ENCODE measurements at places on chromosomes 16 and 17.

DNA sequence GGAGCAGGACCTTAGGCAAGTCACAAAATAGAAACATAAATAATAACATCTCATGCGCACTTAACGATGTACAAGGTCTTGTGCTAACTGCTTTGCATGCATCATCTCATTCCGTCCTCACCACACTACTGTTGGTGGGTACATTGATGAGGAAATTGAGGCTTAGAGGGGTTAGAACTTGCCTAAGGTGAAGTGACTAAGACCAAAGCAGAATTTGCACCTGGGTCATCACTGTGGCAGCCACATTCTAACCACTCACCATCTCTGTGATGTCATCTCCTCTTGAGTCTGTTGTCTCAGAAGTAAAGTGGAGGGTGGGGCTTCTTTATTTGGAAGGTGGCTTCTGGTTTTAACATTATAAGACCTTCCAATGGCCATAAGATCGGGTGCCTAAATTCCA lies 20.4 kb upstream of the TRIM25 start:
- no peak for DNase-seq

GRCh38 chr17:80838311-80839025 lies 153.2 kb upstream of the CHMP6 start:
- no peak for DNase-seq

DNA sequence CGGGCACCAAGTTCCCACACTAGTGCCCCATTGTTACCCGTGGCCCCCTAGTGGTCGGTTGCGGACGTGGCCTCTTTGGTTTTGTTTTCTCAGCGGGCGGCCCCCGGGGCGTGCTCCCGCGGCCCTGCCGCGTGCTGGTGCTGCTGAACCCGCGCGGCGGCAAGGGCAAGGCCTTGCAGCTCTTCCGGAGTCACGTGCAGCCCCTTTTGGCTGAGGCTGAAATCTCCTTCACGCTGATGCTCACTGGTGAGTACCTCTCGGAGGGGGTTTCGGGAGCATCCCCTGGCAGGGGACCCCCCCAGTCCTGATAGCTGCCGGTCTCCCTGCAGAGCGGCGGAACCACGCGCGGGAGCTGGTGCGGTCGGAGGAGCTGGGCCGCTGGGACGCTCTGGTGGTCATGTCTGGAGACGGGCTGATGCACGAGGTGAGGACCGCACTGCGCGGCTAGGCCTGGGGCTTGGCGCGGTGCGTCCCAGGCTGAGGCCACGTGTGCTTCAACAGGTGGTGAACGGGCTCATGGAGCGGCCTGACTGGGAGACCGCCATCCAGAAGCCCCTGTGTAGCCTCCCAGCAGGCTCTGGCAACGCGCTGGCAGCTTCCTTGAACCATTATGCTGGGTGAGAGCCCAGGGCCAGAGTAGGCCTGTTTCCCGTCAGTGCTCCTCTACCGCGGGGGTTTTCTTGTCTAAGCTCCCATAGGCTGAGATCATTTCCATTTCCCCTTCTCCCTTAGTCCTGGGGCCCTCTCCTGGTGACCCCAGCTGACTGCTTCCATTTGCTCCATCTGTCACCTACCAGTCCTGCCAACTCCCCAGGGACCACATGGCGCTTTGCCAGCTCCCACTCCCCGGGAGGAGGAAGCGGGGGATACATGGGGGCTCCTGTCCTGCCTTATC lies 1.7 kb downstream of the SPHK1 start:
- DNase-seq = peak; percentile 87

DNA sequence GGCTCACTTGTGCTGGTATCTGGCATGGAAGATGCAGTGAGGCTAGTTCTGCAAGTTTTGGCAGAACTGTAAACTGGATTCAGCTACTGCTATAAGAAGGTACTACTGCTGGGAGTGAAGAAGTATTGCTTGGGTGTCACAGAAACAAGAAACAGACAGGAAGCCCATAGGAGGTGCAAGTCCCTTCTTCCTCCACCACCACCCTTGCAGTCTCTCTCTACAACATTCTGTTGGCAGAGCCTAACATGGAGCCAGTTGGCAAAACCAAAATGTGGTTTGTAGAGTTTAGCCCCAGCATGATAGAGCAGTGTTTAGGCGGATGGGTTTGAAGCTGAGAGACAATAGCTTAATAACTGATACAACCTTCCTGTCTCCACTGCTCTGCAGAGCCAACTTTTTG lies 72.6 kb downstream of the NLK start:
- DNase-seq = no peak

DNA sequence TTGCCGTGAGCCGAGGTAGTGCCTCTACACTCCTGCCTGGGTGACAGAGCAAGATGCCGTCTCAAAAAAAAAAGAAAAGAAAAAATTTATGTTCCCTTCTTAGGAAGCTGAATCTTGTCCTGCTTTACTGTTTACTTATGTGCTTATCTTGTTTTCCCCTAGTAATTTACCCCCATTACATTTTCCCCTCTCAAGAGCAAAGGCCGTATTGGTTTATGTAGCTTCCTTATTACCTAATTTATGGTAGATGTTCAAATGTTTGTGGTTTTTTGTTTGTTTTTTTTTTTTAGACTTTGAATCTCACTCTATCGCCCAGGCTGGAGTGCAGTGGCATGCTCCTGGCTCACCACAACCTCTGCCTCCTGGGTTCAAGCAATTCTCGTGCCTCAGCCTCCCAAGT lies 10.3 kb upstream of the SLC52A1 start:
- DNase-seq = no peak
